ENCODE measurements at places on chromosomes 16 and 17.

DNA sequence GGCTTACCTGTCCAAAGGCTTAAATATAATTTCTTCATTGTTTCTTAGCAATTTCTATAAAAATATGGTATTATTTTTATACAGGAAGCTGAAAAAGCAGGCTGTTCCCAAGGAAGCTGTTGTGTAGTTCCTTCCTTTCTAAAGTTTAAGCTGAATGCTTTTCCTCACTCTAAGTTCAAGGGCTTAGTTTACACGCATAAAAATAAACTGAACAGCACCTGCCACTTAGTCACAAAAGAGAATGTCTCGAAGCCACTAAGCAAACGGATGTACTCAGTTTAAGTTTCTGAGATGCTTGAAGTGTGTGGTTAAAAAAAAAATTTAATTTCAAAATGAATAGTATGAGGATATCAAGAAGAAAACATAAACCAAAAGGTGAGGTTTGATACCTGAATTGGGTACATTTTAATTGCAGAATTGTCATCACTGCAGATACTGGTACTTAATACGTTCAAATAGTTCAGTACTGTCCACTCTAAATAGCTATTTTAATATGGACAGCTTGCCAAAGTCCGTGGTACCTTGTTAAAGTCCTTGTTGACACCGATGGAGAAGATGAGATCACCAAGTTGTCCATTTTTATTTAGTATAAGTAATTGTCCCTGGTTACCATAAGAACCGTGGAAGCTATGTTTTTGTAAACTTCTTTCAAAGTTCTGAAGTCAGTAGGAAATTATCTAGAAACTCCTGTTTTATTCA, 38.1 kb downstream of the MRTFB start:
- no peak for DNase-seq

GRCh38 chr17:82458885-82459424, 414 bp downstream of the NARF start:
- DNase-seq, result no peak

DNA sequence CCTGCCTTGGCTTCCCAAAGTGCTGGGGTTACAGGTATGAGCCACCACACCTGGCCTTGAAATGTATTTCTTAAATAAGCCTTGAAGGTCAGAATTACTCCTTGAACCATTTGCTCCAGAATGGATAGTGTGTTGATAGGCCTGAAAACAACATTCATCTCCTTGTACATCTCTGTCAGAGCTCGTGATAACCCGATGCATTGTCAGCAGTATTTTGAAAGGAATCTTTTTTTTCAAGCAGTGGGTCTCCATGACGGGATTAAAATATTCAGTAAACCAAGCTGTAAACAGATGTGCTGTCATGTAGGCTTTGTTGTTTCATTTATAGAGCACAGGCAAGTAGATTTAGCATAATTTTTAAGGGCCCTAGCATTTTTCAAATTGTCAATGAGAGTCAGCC, 16.6 kb downstream of the NSRP1 start:
- DNase-seq, result no peak

GRCh38 chr17:77609553-77610517, 348.7 kb upstream of the TNRC6C start:
- peak; percentile 29 for DNase-seq

DNA sequence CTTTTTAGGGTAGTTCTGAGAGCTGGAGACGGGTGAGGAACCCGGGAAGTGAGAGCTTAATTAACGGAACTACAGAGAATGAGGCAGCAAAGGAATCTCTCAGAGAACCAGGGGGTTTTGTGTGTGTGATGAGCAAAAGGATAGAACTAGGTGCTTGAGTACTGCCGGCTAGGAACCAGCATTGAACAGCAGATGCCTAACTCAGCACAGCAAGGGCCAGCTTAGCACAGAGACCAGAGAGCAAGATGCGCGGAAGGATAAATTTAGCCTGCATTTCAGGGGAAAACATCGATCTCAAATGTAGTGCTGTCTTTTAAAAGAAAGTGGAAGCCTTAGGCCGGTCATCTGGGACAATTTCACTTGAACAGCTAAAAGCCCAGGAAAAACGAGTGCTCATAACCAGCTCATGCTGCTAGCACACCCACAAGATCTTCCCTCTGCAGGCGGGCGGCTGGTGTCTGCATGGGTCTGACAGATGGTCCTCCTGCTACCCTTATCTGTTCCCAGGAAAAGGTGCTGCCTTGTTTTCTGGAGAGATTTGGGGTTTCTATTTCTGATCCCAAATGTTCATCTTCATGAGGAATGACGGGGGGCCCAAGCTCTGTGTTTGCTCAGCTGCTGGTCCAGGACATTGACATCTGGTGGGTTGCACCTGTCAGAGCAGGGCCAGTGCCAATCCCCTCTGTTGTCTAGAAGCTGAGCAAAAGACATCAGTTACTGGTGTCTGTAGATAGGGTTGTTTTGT, 103.9 kb downstream of the SOCS1 start:
- DNase-seq, result no peak

DNA sequence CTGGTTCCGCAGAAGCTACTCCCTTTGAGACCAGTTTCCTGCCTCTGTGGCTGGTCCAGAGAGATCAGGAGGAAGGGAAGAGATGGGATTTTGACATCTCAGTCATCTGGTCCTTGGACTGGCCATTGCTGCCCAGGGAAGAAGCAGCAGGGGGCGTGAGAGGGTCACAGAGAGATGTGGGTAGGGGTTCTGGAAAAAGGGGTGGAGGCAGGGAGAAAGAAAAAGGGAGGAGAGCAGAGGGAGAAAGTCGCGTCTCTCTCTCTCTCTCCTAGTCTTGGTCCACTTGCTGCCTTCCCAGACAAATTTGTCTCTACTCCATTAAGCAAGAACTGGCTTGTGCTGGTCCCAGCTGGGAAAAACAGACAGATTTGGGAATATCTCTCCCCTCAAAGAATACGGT, 4.4 kb downstream of the SHBG start:
- DNase-seq, result no peak

DNA sequence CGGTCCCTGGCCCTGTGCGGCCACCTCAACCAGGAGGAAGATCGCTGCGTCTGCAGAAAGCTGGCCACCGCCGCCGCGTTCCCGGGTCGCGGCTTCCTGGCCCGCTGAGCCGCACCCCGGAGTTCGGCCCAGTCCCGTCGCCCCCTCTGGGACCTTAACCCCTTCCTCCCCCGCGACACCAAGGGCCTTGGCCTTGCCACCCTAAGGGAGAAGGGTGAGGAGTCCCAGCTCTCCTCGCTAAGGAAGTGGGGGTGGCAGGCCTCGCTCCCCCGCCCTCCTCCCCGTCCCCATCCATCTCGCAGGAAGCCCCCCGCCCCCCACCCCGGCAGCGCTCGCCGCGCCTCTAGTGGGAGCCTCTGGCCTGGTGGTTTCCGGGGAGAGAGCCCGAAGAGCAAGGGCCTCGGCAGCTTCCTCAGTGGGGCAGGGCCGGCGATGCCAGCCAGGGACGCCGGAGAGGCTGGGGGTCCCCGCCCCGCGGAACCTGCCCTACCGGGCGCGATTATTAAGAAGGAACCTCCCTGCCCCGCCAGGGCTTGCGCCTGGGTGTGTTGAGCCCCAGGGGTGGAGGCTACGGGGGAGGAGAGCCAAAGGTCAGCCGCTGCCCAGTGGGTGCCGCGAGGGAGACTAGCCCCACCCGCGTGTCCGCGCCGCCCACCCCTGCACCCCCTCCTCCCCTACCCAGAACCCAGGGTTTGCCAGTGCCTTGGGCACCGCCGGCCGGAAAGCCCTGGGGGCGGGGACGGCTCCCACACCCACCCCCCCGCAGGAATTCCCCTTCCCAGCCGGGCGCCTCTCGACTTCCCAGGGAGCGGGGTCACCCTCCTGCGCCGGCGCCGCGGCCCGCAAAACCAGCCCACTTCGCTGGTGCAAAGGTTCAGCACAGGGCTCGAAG, 6.8 kb downstream of the CBX4 start:
- no peak for DNase-seq
